ENCODE measurements at places on chromosomes 12 and 14.

DNA sequence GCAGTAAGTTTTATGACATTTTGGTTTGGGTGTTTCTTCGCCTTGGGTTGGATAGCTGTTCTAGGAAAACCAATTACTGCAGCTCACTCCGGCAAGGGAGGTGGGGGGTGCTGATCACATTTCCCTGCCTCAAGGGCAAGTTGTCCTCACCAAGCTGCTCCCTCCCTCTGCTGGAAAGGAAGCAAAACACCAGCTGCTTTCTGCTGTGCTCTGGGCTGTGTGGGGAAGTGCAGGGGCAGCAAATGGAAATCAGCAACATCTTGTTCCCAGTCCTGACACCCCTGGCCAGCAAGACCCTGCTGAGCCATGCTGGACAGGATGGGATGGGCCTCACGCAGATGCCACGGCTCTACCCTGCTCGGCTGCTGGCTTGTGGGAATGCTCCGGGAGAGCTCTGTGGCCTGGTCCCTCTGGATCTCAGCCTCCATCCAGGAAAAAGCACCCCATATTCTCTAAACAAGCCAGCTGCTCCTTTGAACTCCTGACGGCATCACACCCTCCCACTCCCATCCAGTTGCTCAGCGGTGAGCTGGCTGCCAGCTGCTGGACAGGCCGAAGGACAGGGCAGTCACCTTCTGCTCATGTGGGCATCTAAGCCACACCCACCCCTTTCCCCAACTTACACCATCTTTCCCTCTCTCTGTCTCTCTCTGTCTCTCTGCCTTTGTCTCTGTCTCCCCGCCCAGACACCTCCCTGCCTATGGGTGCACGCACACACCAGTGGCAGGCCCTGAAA, 52.4 kb upstream of the EIF5 start:
- no peak for DNase-seq

- no peak for DNase-seq
Observed at GRCh38 chr12:121789233-121789781, 4.2 kb downstream of the RHOF start.

DNA sequence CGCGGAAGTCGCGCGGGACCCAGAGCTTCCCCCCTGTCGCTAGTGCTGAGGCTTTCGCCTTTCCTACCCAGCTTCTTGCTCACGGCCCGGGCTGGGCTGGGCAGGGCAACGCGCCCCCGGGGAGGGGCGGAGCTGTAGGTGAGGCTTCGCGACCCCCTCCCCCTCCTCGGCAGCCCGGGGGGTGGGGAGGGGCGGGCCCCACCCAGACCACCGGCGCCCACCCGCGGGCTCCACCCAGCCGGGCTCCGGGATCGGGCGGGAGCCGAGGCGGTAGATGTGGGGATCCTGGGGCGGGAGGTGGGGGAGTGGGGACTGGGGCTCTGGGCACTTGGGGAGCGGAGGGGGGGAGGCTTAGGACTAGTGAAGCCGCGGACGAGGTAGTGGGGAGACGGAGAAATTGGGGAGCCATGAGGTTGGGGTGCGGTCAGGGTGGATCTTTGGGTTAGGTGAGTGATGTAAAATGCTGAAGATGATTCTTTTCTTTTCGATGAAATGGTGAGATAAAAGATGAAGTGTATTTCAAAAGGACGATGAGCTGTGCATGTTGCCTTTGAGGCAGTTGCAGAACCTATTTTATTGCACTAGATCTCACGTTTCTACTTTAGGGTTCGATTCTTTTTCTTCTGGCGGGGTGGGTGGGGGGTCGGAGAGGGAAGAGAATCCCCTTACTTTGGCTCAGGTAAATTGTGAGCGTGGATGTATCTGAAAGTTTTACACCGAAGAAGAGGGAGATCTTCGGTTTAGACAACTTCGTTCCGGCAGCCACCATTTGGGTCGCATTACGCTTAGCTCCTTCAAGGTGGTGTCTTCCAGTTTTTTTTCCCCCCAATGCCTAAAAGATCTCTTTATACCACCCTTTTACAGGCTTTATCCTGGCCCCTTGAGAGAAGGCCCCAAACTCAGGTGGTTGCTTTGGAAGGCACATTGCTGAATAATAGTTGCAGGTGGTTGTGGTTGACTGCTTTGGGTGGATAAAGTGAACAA, 619 bp downstream of the ERC1 start:
- DNase-seq = no peak

GRCh38 chr14:35365130-35366055, 39.2 kb downstream of the NFKBIA start:
- peak; percentile 34 for DNase-seq

DNA sequence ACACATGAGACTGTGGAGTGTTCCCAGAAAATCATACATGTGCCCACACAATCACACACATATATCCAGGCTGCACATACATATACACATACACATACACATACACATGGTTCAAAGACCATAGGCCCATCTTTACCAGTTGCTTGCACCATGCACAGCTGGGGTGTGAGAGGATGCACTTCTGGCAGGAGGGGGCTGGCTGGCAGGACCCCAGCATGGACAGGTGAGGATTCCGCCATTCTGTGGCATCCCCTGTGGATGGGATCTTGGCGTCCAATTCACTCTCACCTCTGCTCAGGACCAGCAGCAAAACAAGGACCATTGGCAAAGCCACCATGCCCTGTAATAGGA, 7.0 kb downstream of the ITGB7 start:
- no peak for DNase-seq

- no peak for DNase-seq
Observed at GRCh38 chr14:26132061-26132645, 465.7 kb downstream of the NOVA1 start.

- DNase-seq = no peak
Observed at GRCh38 chr14:43539210-43539609, 967.9 kb downstream of the FSCB start.

GRCh38 chr12:104816845-104817503, 141.1 kb downstream of the SLC41A2 start:
- no peak for DNase-seq

DNA sequence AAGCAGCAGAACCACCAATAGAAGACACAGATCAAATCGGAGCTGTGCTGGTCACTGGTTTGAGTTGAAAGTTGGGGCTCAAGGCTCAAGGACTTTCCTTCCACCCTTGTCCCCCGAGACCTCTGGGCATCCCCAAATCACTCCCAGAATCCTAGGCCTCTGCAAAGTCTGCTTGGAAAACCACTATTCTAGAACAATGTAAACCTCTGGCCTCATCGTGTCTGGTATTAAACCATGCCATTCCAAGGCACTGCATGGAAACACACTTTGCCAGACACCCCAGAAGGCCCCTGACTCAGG, 288.0 kb downstream of the DPF3 start:
- no peak for DNase-seq

DNA sequence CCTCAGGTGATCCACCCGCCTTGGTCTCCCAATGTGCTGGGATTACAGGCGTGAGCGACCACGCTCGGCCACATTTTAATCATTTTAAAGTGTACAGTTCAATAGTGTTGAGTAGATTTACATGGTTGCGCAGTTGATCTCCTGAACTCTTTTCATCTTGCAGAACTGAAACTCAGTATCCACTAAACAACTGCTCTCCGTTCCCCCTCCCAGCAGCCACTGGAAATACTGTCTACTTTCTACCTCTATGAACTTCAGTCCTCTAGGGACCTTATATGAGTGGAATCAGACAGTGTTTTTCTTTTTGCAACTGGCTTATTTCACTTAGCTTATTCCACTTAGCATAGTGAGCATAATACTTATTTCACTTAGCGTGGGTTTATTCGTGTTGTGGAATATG, 53.7 kb downstream of the KCTD10 start:
- no peak for DNase-seq

DNA sequence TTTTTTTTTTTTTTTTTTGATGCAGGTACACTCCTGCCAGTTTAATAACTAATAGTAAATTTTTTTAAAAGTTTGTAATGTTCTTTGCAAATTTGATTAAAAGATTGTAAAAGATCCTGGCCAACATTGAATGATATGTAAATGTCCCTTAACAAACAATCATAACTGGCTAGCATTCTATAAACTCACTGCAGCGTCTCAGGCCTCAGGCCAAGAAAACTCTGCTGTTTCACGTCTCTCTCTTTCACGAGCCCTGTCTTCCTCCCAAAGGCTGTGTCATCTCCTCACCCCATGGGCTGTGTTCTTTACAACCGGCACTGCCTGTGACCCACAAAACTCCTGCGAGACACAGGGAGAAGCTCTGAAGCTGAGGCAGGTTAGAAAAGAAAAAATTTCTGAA, 103.3 kb downstream of the NUAK1 start:
- DNase-seq = no peak
